Fibroblast of skin of back (primary cell): ENCODE measurements at places on chromosomes 1 and 21.

DNA sequence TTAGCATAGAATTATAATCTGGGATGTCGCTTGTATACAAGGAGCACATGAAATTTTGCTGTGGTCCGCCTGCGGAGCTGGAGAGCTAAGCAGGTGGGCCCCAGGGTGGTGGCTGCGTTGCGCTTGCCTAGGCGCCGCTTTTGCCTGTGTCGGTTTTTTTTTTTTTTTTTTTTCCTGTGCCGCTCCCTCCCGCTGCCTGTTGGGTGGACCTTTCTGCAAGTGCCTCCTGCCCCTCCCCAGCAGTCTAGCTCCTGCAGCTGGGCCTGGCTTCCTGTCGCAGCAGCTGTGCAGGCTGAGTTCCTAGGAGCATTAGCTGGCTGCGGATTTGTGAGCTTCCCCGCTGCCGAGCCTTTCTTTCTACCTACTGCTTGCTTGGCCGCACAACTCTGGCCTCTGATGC is 20.6 kb downstream of the PYHIN1 start:
- no peak for DNase-seq

DNA sequence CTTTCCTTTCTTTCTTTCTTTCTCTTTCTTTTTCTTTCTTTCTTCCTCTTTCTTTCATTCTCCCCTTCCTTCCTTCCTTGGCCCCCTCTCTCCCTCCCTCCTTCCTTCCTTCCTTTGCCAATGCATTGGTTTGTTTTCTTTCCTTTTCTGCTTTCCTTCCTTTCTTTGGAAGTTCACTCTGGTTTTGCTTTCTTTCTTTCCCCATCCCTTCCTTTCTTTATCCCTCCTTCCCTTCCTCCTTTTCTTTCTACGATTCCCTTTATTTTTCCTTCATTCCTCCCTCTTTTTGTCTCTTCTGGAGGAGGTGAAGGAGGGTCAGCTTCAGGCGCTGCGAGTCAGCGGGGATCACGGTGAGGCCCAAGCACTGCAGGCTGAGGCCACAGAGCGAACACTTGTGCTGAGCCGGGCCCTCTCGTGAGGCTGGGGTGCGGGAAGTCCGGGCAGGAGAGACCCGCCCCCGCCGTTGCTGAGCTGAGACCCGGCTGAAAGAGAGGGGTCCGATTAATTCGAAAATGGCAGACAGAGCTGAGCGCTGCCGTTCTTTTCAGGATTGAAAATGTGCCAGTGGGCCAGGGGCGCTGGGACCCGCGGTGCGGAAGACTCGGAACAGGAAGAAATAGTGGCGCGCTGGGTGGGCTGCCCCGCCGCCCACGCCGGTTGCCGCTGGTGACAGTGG is 1.5 kb downstream of the SIM2 start:
- DNase-seq: no peak

DNA sequence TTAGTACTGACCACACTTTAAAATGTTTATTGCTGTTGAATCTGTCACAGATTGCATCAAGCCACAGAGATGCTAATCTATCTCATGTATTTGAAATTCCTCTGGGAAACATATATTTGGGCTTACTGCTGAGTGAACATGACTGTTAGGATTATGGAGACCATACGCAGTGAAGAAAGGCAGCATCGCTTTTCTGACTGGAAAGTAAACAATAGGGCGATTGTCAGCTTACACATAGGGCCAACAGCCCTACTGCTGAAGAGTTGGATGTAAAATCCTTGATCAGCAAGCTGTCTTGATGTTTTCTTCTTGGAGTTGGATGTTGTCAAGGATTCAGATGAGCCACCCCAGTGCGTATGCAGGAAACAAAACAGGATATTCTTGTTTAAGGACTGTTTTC is 368.7 kb upstream of the ADGRL2 start:
- no peak for DNase-seq

DNA sequence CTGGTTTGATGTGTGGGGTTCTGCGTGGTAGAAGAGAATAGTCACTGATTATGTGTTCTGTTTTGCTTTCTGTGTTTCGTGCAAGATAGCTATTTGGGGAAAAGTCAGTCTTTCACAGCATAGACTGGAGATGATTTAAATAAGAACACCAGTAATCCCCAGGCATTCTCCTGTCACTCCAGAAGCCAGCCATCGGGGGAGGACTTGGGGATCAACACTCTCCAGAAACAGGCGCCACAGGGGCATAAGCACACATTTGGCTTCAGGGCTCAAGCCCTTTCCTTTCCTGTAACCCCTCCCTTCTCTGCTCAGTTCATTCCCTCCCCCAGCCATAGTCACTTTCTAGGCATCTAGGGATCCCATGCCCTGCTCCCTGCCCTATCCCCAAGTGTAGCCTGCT is 97.3 kb upstream of the BEND5 start:
- DNase-seq: peak; percentile 24

DNA sequence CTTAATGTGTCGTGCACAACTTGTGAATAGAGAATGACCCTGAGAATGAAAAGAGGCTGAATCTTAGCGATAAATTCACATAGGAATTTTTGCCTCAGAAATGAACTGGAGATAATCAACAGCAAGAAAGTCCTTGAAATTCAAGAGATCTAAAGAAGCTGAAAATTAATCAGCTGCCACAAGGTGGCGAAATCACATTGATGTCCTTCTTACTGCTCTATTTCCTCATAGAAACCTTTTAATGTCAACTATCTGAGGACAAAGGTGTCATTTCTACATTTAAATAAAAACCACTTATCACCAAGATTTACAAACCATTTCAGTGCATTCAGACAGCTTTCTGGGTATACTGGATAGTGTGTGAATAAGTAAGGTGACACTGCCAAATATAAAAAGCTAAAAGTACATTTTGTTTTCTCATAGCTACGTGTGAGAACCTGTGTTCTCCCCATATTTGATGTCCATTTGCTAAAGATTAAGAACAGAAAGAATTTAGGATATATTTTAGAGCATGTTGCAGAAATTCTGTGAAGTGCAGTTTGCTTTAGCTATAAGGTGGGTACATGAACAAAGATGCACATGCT is 485.3 kb upstream of the PTBP2 start:
- peak; percentile 58 for DNase-seq

- no peak for DNase-seq
Observed at GRCh38 chr1:165525708-165526107, 18.1 kb upstream of the LRRC52 start.

- peak; percentile 34 for DNase-seq
Observed at GRCh38 chr1:31562707-31563360, 13.5 kb upstream of the TINAGL1 start.

GRCh38 chr1:50155541-50155940 is 46.8 kb downstream of the ELAVL4 start:
- DNase-seq: no peak
